Esophagus squamous epithelium (tissue), 5 donors: ENCODE measurements at places on chromosomes 1 and 21.

- DNase-seq, result no peak
Measured at GRCh38 chr1:94661431-94661932, 119.9 kb upstream of the F3 start.

GRCh38 chr1:206734499-206735142 lies 36.0 kb upstream of the IL19 start:
- DNase-seq, result no peak

GRCh38 chr1:103024051-103024450 lies 84.3 kb downstream of the COL11A1 start:
- DNase-seq, result no peak

- DNase-seq, result no peak
Measured at GRCh38 chr1:236944556-236944955, 59.7 kb downstream of the MT1HL1 start.

DNA sequence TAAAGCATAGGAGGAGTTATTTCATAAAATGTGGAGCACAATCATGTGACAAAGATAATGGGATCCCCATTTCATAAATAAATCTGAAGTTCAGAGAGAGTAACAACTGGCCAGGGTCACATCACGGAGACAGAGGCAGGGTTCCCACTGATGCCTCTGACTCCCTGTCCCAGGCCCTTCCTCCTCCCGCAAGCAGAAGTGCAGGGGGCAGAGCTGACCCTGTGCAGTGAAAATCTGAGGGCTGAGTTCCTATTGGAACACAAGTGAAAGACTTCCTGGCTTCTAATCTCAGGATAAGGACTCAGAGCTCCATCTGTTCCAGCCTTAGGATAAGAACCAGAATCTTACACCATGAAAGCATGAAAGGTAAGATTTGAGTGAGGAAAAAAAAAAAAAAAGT lies 22.0 kb downstream of the SELL start:
- no peak for DNase-seq

- DNase-seq, result no peak
Measured at GRCh38 chr1:33007190-33008050, 29.3 kb downstream of the AK2 start.

- no peak for DNase-seq
Measured at GRCh38 chr1:40971966-40972365, 7.5 kb upstream of the CTPS1 start.

GRCh38 chr1:202516434-202516877 lies 168.0 kb downstream of the PPP1R12B start:
- no peak for DNase-seq

- no peak for DNase-seq
Measured at GRCh38 chr1:63142001-63142400, 180.4 kb upstream of the FOXD3 start.

DNA sequence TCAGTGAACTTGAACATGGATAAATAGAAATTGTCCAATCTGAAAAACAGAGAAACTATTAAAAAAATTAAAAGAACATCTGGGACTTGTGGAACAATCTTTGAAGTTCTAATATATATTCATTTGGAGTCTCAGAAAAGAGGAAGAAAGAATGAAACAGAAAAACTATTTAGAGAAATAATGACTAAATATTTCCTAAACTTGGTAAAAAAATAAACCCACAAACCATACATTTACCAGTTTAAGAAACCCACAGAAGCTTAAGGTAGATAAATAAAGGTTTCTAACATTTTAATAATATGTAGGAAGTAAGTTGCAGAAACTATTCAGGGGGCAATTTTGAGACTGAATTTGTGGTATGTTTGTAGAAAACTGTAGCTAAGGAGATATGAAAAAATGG lies 437.8 kb downstream of the PTBP2 start:
- DNase-seq, result no peak

DNA sequence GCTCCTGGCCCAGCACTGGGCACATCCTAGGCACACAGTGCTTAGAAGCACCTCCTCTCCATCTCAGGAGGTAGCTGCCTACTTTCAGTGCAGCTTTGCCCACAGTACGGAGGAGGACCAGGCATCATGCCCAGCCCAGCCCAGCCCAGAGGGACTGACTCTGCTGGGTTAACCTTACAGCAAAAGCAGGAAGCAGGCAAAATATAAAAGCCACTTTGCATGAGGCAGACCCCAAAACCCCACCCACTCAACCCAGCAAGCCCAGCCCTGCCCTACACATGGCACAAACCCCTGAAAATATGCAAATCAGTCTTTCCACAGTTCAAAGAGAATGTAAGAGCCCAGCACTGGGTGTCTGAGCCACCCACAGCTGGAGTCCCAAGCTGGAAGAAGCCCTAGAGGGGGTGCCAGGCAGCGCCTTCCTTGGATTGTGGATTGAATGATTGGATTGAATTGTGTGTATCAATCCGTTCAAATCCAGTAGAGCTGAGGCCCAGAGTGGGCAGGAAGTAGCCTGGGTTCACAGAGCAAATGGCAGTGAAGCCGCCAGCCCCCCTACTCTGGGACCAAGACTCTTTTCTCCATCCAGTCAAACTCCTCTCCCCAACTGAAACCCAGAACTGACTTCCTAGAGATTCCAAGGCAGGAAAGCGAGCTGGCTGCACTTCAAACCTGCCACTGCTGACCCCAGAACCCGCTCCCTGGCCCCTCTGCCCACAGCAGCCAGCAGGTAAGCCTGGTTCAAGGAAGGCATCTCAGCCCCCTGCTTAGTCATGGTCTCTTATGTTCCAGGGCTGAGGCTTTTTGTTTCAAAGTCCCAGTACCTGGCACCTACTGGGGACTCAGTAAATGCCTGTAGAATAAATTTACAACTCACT lies 117.7 kb downstream of the LACTBL1 start:
- no peak for DNase-seq

GRCh38 chr1:210700511-210700910 lies 371.8 kb downstream of the HHAT start:
- DNase-seq, result no peak

DNA sequence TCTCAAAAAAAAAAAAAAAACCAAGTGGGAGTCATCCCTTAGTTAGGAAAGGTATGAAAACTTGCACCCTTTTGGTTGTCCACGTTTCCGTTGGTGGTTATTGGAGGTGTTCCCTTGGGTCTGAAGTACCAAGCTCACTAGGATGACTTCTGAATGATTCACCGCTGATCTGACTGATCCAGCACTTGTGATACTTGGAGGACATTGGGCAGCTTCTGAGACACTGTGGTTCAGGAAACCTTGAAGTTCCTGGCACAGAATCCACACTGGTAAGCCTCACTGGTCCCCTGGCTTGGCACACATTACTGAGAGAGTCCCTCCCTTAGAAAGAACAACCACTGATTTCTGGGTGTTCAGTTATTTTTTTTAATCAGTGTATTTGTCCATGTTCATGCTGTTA lies 91.9 kb downstream of the RYR2 start:
- DNase-seq, result no peak

GRCh38 chr1:36306210-36306901 lies at the start of gene SH3D21:
TSS of gene SH3D21 (plus strand) at chr1:36306368. CDS start at chr1:36306421, 53 bp downstream.
- DNase-seq, result no peak
